CD4-positive, alpha-beta T cell treated with Interleukin-12 subunit alpha and Interleukin-12 subunit beta, for 1 hour (primary cell): ENCODE measurements at places on chromosomes 1 and 21.

- no peak for DNase-seq
Measured at GRCh38 chr21:35819134-35819533, 241.2 kb downstream of the SETD4 start.

GRCh38 chr1:62625415-62625814 is 28.1 kb downstream of the ANGPTL3 start:
- no peak for DNase-seq

DNA sequence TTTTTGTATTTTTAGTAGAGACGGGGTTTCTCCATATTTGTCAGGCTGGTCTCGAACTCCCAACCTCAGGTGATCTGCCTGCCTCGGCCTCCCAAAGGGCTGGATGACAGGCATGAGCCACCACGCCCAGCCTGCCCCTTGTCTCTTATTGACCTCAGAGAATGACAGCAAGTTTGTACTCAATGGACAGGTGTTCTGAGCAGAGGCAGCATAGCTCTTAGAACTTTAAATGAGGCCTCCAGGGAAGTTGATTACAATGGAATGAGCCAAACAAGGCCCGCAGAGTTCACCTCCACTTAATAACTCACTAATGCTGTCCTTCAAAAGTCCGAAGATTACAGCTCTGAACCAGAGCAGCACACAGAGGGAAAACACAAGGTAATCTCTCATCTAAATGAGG is 10.9 kb downstream of the TMPRSS2 start:
- no peak for DNase-seq

DNA sequence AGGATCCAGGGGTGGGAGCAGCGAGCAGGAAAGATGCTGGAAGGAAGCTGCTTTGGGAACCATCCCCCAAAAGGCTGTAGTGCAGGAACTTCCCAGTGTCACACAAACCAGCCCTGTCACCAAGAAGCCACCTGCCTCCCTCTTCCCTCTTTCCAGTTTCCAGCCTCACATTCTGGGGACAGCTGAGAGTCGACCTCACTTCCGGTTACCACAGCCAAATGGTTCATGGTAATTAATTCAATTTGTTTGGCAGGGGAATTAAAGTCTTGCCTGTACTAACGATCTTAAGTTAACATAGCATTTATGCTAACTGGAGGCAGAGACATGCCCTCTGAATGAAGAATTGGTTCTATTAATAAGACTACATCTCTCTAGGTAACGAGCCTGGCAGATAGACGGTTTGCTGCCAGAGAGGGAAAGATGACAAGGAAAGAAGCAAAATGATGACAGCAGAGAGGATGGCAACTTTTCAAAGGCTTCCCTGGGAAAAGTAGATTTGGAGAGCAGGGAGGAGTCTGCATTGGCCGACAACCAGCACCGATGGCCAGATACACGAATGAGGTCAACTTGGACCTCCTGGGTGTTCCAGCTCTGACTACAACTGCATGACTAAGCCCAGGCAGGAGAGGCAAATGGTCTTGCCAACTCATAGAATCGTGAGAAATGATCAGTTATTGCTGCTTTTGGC is 64.1 kb downstream of the TMCO4 start:
- no peak for DNase-seq

DNA sequence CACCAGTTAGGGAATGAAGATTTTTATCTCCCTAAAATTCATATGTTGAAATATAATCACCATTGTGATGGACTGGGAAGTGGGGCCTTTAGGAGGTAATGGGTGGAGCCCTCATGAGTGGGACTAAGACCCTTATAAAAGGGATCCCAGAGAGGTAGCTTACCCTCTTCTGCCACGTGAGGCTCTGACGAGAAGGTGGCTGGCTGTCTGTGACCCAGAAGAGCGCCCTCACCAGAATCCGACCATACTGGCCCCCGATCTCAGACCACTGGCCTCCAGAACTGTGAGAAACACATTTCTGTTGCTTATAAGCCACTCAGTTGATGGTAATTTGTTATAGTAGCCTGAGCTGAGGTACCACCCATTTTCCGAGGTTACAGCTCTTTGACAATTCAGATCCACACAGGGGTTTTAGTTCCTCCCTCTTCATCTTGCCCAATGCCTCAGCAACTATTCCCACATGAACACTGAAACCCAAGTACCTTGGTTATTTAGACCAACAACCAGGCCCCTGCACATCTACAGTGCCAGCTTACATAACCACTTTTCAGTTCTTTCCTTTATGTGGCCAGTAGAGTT is 27.6 kb upstream of the HUNK start:
- DNase-seq, result no peak

- no peak for DNase-seq
Measured at GRCh38 chr1:11475748-11476147, 3.2 kb upstream of the DISP3 start.

DNA sequence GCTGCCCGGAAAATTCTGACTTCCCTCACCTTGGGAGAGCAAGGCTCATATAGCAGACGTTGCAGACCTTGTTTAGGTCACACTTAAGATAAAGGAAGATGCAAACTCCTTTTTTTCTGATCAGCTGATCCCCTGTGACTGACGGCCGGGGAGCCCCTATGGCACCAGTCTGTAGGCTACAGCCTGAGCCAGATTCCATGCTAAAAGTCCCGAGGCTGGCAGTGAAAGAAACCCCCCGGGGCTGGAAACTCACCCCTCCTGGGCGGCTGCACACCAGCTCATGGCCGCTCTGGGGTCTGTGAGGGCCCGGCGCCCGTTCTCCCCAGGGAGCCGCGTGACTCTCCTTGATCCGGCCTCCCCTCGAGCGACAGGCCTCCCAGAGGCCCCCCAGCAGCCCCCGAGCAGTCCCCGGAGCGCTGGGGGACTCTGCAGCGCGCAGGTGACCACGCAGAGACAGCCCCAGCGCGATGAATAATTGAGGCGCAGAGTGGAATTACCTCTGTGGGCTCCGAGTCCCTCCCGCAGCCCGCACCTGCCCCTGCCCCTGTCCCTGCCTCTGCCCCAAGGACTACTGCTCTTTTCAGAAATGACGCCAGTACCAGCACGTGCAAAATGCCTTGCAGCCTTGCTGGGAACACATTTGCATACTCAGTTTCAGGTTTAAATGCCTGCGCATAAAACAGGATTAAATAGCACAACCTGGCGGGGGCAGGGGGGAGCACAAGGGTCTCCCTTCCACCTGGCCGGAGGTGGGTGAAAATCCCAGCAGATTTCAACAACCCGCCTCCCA is 62.6 kb upstream of the CLDN14 start:
- DNase-seq, result no peak

GRCh38 chr1:201552941-201553351 is 14.0 kb downstream of the NAV1 start:
- no peak for DNase-seq

DNA sequence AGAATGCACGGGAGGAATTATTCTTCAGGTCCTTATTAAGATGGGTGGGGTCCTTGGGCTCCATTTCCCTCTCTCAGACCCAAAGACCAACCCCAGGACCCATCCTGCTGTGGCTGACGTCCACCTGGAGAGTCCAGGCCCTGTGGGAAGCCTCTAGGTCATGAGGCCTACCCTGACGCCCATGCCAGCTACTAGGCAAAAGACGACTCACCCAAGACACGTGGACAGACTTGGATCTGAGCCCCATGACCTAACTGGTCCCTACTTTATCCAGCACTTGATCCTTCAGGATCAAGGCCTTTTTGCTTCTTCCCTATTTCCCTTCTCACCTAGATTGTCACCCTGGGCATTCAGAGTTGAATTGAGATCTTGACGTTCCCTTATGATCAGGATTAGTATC is 56.0 kb upstream of the CASZ1 start:
- DNase-seq, result no peak
